Activated CD4-positive, alpha-beta T cell treated with anti-CD3 and anti-CD28 coated beads for 24 hours (primary cell): ENCODE measurements at places on chromosomes 3 and 15.

GRCh38 chr3:114847564-114847963 lies 299.5 kb downstream of the ZBTB20 start:
- no peak for DNase-seq

DNA sequence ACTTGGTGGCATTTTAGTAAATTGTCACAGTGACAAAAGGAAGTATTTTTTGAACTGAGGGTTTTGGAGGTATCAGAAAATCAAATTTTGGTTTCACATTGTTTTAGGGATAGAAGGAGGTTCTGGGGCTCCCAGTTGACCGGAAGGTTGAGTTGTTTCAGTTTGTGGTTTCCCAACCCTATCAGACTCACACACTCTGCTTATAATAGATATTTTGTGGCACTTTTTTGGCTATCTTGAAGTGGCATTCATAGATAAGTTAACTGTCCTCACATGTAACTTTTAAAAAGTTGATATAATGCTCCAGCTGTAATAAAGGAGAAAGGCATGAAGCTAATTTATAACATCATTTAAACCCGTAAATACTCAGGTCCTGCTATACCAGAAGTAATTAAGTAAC lies 12.8 kb downstream of the ARMC8 start:
- DNase-seq: no peak

GRCh38 chr15:64739577-64740143 lies 35.7 kb downstream of the RBPMS2 start:
- no peak for DNase-seq

- no peak for DNase-seq
Observed at GRCh38 chr3:13465236-13465873, 14.8 kb upstream of the HDAC11 start.

- DNase-seq: no peak
Observed at GRCh38 chr3:13563321-13563720, 14.4 kb downstream of the FBLN2 start.

DNA sequence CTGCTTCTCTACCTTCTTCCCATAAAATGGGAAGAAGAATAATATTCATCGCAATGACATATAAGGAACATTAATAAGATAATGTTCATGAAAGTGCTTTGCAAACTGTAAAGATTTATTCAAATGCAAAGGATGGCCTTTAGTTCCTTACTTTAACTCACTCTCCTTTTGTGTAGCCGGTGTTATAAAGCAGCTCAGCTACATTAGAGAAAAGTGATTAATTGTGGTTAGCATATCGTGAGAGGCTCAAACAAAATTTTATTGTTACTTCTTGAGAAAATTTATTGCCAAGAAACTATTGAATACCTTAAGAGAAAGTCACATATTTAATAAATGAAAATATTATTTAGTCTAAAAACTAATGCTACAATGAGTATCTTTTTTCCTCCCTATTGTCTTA lies 250.7 kb upstream of the NR2E3 start:
- no peak for DNase-seq

DNA sequence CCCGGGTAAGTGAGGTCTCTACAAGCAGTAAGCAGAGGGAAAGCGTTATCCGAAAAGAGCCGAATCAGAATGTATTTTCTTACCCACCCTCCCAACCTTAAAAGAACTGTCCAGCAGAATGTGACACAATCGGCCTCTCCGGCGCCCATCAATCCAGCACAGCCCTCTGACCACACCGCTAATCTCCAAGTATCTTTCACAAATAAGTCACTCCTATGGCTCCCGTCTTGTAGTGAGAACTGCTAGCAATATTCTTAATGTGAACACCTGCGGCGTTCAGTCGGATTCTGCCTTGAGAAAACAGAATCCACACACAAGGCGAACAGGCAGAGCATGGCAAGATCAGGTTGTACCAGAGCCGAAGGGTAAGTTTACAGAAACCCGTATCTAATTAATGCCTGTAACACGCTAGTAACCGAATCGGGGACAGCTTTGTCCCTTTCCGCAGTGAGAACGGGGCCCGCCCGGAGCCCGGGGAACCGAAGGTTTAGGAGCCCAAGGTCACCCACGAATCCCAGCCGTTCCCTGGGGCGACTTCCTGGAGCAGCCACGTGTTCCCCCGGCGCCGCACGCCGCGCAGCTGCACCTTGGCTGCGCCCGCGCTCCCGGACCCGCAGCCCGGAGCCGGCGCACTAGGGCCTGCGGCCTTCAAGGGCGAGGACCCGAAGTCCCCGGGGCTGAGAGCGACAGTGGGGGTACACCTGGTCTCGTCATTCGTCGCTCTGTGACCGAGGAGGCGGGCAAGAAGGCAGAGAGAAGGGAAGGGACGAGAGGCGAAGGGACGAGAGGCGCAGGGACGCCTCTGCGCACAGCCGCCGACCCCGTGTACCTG lies 672 bp downstream of the TFRC start:
- DNase-seq: peak; percentile 29

GRCh38 chr3:127753898-127754410 lies 68.4 kb downstream of the MGLL start:
- DNase-seq: no peak

DNA sequence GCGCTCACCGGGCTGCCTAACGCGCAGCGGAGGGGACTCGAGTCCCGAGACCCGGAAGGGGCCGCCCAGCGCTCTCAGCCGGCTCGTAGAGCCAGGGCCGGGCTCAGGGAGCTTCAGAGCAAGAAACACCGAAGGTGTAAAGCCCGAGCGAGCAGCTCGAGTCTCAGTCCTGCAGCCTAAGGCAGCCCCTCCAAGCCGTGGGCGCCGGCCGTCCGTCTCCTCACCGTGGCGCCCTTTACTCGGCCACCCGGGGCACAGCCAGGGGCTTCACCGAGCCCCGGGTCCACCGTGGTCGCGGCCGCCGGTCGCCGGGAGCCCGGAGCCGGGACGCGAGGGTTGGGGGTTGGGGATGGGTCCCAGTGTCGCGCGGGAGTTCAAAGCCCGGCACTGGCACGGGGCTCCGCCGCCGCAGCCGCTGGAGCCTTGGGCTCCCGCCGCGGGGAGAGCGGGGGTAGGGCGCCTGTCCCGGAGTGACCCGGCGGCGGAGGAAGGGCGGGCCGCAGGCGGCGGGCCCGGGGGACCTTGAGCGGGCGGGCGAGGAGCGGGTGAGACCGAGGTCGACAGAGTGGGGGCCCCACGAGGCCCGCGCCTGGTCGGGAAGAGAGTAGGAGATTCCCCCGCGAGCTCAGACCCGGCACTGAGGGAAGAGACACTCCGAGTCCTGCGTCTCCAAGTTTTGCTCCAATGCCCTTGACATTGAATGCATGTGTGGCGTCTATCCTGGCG lies 26.9 kb upstream of the THRB start:
- no peak for DNase-seq

GRCh38 chr3:130729154-130729553 lies 17.5 kb downstream of the PIK3R4 start:
- no peak for DNase-seq

DNA sequence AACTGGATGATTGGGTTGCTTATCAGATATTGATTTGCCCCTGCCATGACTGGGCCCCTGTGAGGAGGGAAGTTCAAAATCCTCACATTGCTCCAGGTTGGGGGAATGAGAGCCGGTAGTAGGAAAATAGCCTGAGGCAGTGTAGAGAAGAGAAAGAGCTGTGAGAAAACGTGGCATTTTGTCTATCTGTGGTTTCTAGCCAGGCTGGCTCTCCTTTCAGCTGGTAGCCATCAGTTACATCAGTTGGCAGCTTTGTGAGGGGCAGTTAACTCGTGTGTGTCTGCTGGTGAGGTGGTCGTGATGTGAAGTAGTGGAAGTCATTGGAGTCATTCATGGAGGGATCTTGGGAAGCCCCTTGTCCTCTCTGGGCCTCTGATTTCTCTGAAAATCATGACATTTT lies 5.2 kb downstream of the ESYT3 start:
- no peak for DNase-seq
